ENCODE measurements at places on chromosomes 1 and 21.

DNA sequence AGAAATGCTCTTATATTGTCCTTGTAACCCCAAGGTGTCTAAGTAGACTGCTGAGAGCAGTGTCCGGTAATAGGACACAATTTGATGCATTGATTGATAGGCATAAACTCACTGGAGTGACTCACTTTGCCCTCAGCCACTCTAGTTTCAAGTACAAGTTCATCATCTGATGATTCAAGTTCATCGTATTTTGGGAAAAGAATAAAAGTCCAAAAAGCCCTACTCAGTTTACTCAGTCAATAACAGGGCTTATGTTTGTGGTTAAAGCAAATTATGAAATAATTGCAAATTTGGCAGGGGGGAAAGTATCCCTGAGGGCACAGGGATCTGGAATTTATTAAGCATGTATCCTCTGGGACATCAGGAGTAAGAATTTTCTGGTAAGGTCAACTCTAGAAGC, 7.6 kb upstream of the ATF3 start:
- no peak for DNase-seq

DNA sequence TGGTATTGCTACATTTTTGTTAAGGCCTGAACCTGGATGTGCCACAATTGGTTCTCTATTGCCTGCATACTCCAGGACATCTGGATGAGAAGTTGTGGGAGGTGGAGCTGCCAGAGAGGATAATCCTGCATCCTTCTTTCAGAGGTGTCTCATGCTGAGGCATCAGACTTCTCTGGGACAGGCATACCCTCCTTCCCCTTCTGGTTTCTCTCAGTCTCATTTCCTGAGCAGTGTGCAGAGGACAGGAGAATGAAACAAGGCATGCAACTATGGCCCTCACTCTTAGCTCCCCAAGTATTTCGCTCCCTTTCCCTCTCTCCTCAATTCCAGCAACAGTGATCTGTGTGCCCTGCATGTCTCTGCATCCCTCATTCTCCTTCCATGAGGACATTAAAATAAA, 7.6 kb upstream of the RGSL1 start:
- no peak for DNase-seq

- no peak for DNase-seq
These were observed 45.6 kb downstream of the RHBG start for GRCh38 chr1:156414461-156415064.

DNA sequence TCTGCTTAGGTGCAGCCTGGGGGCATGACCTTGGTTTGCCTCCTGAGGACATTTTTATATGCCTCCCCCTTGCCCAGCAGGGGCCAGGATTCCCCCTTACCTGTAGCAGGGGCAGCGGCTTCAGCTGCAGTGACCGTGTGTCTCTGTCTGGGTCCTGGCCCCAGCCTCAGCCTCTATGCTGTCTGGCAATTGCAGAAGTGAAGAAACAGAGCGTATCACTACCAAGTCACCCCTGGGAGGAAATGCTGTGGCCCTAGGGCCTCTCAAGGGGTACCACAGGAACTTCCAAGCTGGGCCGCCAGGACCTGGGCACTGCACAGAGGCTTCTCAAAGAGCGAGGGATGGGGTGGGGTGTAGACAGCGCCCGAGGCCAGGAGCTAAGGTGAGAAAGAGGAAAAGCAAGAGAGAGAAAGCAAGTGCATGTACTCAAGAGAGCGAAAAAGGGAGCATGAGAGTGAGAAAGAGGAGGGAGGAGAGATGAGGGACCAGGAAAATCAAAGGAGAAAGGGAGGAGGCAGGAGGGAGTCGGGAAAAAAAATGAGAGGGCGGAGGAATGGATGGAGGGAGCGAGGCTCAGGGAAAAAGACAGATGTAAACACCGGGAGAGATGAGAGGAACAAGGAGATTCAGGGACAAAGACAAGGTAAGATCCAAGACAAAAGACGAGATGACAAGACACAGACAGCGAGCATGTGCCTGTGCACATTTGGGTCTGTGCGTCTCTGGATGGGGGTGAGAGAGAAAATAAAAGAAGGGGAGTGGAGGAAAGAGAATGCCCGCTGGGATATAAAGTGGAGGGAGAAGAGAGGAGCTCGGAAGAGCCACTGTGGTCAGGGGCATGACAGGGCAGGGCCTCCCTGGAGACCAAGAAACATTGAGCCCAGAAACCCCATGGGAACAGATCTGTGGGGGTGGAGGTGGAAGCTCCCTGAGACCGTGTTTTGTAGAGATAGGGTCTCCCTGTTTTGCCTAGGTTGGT, at the start of gene PTAFR:
PTAFR (minus strand) TSS at position 199 of the 979 bp plus-strand sequence. CDS start 25,669 bp downstream, outside the sequence.
- no peak for DNase-seq

DNA sequence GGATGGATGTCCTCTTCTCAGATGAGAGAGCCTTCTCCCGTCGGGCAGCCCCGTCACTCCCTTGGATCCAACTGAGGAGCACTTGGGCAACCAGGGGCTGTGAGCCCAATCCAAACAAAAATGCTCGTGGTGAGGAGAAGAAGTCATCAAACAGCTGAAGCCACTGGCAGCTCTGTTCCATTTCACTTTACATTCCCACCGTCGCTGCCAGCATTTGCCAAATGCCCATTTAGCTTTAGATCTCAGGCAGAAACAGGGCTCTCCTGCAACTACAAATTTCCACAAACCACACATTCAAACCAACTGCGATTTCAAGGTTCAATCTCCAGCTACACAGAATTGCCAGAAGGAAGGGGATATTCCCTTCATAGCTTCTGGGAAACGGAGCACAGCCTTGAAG, 634.6 kb downstream of the SMYD3 start:
- DNase-seq = no peak

DNA sequence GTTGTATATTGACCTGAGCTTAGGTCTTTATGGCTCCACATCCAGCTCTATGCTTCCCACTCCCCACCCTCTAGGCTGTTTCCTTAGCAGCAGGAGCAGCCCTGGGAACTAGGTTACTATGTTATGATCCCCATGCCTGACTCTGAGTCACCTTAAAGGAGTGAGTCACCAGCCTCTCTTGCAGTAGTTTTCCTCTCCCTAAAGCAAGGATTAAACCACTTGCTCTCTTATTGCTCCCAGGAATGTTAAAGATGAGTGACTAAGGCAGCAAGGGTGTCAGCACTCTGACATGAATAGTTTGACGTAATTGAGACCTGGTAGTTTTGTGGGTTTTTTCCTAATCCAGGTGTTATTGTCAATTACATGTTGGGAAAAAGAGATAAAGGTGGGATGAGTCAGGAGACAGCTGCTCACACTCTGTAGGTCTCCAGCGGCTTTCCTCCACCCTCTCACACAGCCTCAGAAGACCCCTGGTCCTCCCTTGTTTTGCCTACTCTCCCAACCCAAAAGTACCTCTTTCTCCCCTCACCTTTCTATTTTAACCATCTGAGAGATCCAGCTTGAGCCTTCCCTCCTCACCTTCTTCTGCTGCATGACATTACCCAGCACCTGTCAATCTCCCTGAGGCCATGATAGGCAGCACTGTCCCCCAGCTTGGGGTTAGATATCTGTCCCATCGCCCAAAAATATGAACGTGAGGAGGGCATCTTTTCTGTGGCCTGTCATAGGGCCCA, 369.1 kb upstream of the VAMP3 start:
- no peak for DNase-seq

DNA sequence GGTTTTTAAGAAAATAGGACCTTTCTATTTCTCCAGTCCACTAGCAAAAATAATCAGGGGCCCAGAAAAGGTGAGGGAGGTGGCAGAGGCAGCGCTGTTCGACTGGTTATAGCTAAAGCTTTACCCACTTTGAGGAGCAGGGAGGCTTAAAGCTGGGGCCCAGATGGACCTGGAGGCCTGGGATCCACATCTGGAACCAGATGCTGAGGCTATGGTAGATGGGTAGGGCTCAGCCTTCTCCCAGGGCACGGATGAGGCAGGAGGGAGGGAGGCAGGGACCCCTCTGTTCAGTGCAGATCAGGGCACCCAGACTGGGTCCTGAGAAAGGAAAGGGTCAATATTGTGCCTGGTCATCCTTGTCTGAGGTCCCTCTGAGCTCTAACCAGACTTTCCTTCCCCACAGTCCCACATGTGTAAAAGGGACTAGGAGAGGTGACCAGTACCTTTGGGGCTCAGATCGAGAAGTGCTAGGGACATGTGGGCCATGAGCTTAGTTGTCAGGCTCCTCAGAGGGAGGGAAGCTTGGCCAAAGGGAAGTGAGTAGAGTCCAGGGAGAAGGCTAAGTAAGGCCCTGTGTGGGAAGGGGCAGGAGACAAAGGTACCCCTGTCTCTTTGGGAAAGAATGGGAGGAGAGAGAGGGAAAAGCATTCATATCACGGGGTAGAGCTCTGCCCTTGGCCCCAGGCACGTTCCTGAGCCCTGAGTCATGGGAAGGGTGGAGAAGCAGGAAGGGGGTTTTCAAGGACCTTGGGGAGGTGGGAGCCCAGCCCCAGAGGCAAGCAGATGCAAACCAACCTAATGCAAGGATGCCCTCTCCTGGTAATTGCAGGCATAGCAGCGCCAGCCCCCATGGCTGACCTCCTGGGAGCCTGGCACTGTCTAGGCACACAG, 15.4 kb downstream of the LMNA start:
- DNase-seq = peak; percentile 78

DNA sequence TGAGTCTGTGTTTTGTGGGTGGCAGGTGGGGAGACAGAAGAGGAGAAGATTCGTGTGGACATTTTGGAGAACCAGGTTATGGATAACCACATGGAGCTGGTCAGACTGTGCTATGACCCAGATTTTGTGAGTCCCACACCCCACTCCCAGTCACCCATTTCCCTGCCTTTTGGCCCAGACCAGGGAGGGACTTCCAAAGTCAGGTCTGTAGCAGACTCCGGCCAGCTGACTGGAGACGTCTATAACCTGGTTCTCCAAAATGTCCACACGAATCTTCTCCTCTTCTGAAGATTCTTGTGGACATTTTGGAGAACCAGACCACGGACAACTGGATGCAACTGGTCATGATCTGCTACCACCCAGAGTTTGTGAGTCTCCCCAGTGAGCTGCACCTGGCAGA, 1.6 kb downstream of the GSTM5 start:
- no peak for DNase-seq

GRCh38 chr1:207578796-207579435, 66.0 kb upstream of the CR1L start:
- DNase-seq = no peak

- DNase-seq = no peak
These were observed 519 bp downstream of the RERE start for GRCh38 chr1:8816831-8817411.
